ENCODE measurements at places on chromosomes 12 and 14. TPM values are rescaled to one million over a fixed set of nuclear protein-coding genes. Genes with fewer than 3 reads are reported as not detected.

The CPSF2 gene
- total RNA-seq: 70.6 TPM

The EPYC gene
- not detected for total RNA-seq

DNA sequence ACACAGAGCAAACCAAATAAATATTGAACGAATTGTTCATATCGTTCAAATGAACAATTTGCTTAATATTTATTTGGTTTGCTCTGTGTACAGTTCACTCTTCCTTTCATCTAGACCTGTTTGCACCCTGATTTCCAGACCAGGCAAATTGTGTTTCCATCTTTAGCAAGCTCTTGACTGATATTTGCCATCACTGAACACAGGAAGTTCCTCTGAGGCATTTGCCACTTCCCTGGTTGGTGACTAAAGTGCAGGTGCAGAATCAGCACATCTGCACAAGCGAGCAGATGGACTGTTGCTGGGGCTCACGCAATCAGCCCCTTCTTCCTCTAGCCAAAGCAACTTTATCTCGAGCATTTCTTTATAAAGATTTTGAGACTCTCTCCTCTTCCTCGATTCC is 112.9 kb downstream of the DAAM1 start:
- DNase-seq: no peak

- no peak for DNase-seq
These were observed 102.9 kb downstream of the RPS29 start for GRCh38 chr14:49483268-49483667.

All from LHCN-M2 (cell line).